Fibroblast of lung (primary cell): ENCODE measurements at places on chromosomes 11 and 22. TPM values are rescaled to one million over a fixed set of nuclear protein-coding genes. Genes with fewer than 3 reads are reported as not detected.
A peak's percentile ranks its signal among the peaks of the same experiment; 100 is the strongest.

Gene DTX4
- 1.2 and 2.1 TPM in 2 replicates for polyA plus RNA-seq

Gene SLC6A5
- polyA plus RNA-seq = not detected in 2 replicates

- no peaks in the 10 kb centered on the region for H3K4me1 ChIP-seq
- no peak overlapping the region for H3K27ac ChIP-seq
- H3K36me3 ChIP-seq = no peaks in the 10 kb centered on the region
- no peaks in the 10 kb centered on the region for H3K27me3 ChIP-seq
- DNase-seq = no peak
Measured at GRCh38 chr22:29377979-29378378, 10.4 kb downstream of the AP1B1 start.

GRCh38 chr22:31945971-31946680 is 1.8 kb downstream of the YWHAH start:
- H3K4me1 ChIP-seq = peaks cover 15% of the 10 kb centered on the region
- H3K36me3 ChIP-seq = peaks cover 2% of the 10 kb centered on the region
- peak overlapping the region; percentile 96 for H3K4me3 ChIP-seq
- H3K27me3 ChIP-seq = no peaks in the 10 kb centered on the region
- no peak for DNase-seq
- H3K27ac ChIP-seq = peak overlapping the region; percentile 89

Gene LDLRAD3
- polyA plus RNA-seq = 5.6 and 7.8 TPM in 2 replicates

Gene SMTNL1
- polyA plus RNA-seq = not detected in 2 replicates

GRCh38 chr22:43197271-43197941 is 10.5 kb upstream of the TTLL12 start:
- H3K4me3 ChIP-seq = no peak overlapping the region
- no peaks in the 10 kb centered on the region for H3K4me1 ChIP-seq
- no peak for DNase-seq
- H3K36me3 ChIP-seq = no peaks in the 10 kb centered on the region

DNA sequence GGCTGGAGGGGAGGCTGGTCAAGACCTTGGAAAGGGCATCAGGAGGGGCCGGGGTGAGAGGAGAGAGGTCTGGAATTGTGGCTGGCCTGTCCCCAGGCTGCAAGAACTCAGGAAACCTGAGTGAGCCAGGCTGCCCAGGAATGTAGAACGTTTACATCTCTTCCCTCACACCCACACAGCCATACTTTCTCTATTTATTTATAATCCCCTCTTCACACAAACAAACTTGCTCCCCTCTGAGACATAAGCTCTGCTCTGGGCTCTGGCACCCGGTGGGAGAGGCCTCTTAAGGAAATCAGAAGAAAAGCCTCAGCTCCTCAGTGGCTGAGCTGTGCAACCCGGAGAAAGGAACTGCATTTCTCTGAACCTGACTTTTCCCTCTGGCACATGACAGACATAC is 5.5 kb downstream of the CHRDL2 start:
- H3K27ac ChIP-seq = no peak overlapping the region
- H3K36me3 ChIP-seq = no peaks in the 10 kb centered on the region
- H3K4me3 ChIP-seq = no peak overlapping the region
- DNase-seq = no peak

- peak overlapping the region; percentile 55 for H3K27ac ChIP-seq
- H3K4me1 ChIP-seq = peaks cover 13% of the 10 kb centered on the region
- H3K27me3 ChIP-seq = no peaks in the 10 kb centered on the region
- no peaks in the 10 kb centered on the region for H3K36me3 ChIP-seq
- DNase-seq = peak; percentile 93
Measured at GRCh38 chr11:44766112-44766971, 39.6 kb downstream of the TSPAN18 start.

Gene CTSC
- 252 and 593 TPM in 2 replicates for polyA plus RNA-seq

Gene DAGLA
- polyA plus RNA-seq = 1.00 and 1.4 TPM in 2 replicates

DNA sequence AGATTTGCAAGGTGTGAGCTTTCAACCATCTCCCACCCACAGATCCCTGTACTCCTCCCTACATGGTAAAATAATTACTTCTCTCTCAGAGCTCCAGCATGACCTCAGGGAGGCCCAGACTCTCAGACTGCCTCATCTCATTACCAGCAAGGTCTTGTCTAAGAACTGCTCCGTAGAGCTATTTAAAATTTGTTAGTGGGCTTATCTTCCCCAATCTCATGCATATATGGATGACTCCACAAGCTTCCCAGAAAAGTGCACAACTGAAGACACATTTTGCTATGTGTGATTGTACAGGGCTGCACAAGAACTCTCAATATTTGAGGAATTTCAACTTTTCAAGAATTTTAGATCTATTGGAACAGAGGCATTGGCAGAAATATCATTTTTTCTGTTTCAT is 230.3 kb downstream of the CSNK2A3 start:
- DNase-seq = no peak
- H3K36me3 ChIP-seq = no peaks in the 10 kb centered on the region
- peaks cover 2% of the 10 kb centered on the region for H3K27me3 ChIP-seq
- no peaks in the 10 kb centered on the region for H3K4me1 ChIP-seq

Gene GDPD4
- not detected in 2 replicates for polyA plus RNA-seq

- H3K27me3 ChIP-seq = no peaks in the 10 kb centered on the region
- no peak for DNase-seq
- H3K27ac ChIP-seq = no peak overlapping the region
- H3K4me3 ChIP-seq = no peak overlapping the region
- H3K4me1 ChIP-seq = no peaks in the 10 kb centered on the region
- H3K36me3 ChIP-seq = no peaks in the 10 kb centered on the region
Measured at GRCh38 chr11:94533206-94533605, 10.5 kb upstream of the FUT4 start.

DNA sequence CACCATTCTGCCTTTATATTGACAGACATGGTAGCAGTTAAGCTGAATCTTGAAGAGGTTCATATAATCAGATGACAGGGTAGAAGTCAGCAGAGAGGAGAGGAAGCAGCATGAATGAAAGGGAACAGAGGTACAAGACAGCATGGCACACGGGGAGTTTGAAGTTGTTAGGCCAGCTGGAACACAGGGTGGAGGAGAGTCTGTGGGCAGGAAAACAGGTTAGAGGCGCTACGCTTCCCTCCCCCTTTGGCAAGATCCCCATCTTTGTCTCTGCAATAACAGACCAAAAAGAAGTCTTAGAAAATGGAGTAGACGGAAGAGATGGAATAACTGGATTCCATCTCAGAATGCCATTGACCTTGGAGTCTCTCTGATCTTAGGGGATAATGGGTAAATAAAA is 20.0 kb upstream of the NDUFC2 start:
- no peak overlapping the region for H3K4me3 ChIP-seq
- no peaks in the 10 kb centered on the region for H3K27me3 ChIP-seq
- no peaks in the 10 kb centered on the region for H3K4me1 ChIP-seq
- no peak for DNase-seq
- no peak overlapping the region for H3K27ac ChIP-seq
- H3K36me3 ChIP-seq = peaks cover 5% of the 10 kb centered on the region

GRCh38 chr11:27882066-27882697 is 181.9 kb upstream of the BDNF start:
- H3K36me3 ChIP-seq = no peaks in the 10 kb centered on the region
- H3K27me3 ChIP-seq = no peaks in the 10 kb centered on the region
- H3K4me1 ChIP-seq = peaks cover 2% of the 10 kb centered on the region
- peak; percentile 43 for DNase-seq

DNA sequence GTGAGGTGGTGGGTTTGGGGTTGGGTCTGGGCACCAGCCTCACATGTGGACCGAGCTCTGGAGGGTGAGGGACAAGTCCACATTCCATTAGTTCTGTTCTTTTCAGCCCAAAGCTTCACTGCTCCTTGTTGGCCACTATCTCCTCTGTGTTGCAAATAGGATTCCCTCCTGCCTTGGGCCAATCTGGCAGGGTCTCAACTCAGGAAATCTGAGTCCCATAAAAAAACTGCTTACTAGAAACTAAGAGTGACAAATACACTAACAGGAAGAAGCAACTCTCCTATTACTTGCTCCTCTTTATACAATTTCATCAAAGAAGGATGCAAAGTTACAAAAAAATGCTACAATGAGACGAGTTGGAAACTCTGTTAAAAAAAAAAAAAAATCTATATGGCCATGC is 66.2 kb upstream of the CSNK1E start:
- no peaks in the 10 kb centered on the region for H3K4me1 ChIP-seq
- H3K27ac ChIP-seq = no peak overlapping the region
- no peaks in the 10 kb centered on the region for H3K27me3 ChIP-seq

DNA sequence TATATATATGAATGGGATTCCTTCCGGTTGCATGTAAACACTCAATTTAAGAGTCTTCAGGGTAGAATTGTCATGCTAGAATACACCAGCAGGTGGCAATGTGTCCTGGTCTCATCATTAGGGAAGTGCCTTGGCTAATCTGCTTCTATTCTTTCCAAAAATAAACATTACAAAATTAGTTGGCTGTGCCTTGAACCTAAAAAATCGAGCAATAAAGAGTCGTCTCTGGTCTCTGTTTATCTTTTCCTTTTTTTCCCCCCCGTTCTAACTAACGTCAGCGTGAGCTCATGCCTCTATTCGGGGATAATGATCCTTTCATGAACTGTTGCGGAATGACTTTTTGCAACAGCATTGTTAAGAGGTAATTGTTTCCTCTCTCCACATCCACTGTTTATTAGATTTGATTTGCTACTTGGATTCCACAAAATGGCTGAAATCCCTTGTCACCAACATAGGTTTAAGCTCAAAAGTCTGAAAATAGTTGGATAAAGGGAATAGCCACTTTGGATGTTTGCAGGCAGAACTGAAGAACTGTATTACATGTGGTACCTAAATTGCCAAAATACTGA is 1.2 kb upstream of the ARHGEF12 start:
- H3K36me3 ChIP-seq = peaks cover 3% of the 10 kb centered on the region
- H3K27me3 ChIP-seq = no peaks in the 10 kb centered on the region
- H3K4me1 ChIP-seq = peaks cover 20% of the 10 kb centered on the region
- peak overlapping the region; percentile 58 for H3K4me3 ChIP-seq
- DNase-seq = peak; percentile 87
- peak overlapping the region; percentile 95 for H3K27ac ChIP-seq

- no peaks in the 10 kb centered on the region for H3K36me3 ChIP-seq
- no peak for DNase-seq
- H3K27me3 ChIP-seq = no peaks in the 10 kb centered on the region
- no peak overlapping the region for H3K27ac ChIP-seq
Measured at GRCh38 chr11:119991022-119991404, 146.9 kb downstream of the TRIM29 start.

- no peaks in the 10 kb centered on the region for H3K36me3 ChIP-seq
Measured at GRCh38 chr11:67664696-67665540, 9.5 kb downstream of the ALDH3B2 start.

GRCh38 chr11:73059915-73060314 is 82.2 kb downstream of the FCHSD2 start:
- no peaks in the 10 kb centered on the region for H3K36me3 ChIP-seq
- no peak overlapping the region for H3K4me3 ChIP-seq
- H3K27me3 ChIP-seq = no peaks in the 10 kb centered on the region
- H3K27ac ChIP-seq = no peak overlapping the region
- no peak for DNase-seq
- no peaks in the 10 kb centered on the region for H3K4me1 ChIP-seq
